Heart right ventricle (tissue), 16 donors: ENCODE measurements at places on chromosomes 6 and 20. TPM values are rescaled to one million over a fixed set of nuclear protein-coding genes. Genes with fewer than 3 reads are reported as not detected.

- no peak for DNase-seq
- H3K36me3 ChIP-seq = no peaks in the 10 kb centered on the region
Observed at GRCh38 chr6:155366325-155366724, 52.0 kb upstream of the TFB1M start.

TCP11 gene
- not detected for total RNA-seq

- DNase-seq = no peak
- H3K4me1 ChIP-seq = peaks cover 8% of the 10 kb centered on the region
- H3K36me3 ChIP-seq = no peaks in the 10 kb centered on the region
- no peak overlapping the region for H3K4me3 ChIP-seq
- H3K27me3 ChIP-seq = no peaks in the 10 kb centered on the region
- no peak overlapping the region for H3K27ac ChIP-seq
Observed at GRCh38 chr6:162053084-162053483, 674.5 kb downstream of the PRKN start.

- H3K27ac ChIP-seq = no peak overlapping the region
- H3K36me3 ChIP-seq = no peaks in the 10 kb centered on the region
- no peak overlapping the region for H3K4me3 ChIP-seq
- H3K4me1 ChIP-seq = peaks cover 38% of the 10 kb centered on the region
- H3K27me3 ChIP-seq = no peaks in the 10 kb centered on the region
Observed at GRCh38 chr20:17892189-17892938, 76.2 kb downstream of the SNX5 start.

- no peak for DNase-seq
- no peak overlapping the region for H3K27ac ChIP-seq
- no peak overlapping the region for H3K4me3 ChIP-seq
- H3K27me3 ChIP-seq = no peaks in the 10 kb centered on the region
- no peaks in the 10 kb centered on the region for H3K36me3 ChIP-seq
- H3K4me1 ChIP-seq = no peaks in the 10 kb centered on the region
Observed at GRCh38 chr6:116451916-116452315, 9.3 kb upstream of the CALHM6 start.

- no peak for DNase-seq
- H3K36me3 ChIP-seq = peaks cover 18% of the 10 kb centered on the region
- peaks cover 38% of the 10 kb centered on the region for H3K4me1 ChIP-seq
- no peak overlapping the region for H3K4me3 ChIP-seq
Observed at GRCh38 chr6:41692730-41693129, 42.7 kb downstream of the TFEB start.

DNA sequence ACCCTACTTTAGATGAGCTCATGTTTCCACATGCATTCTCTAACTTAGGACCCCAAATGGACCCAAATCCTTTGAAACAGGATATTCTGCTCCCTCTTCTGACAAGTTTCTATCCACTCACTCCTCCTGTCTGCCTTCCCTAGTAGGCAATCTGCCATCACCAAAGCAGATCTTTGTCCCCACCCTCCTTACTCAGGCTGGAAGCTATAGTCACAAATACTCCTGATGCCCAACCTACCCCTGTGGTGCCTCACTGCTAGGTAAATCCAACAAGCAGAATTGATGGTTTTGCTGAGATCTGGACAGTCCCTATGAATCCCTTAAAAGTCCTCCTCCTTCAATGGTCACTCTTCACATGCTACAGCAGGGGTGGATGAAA, 21.7 kb downstream of the ELOVL5 start:
- peaks cover 44% of the 10 kb centered on the region for H3K4me1 ChIP-seq
- H3K27ac ChIP-seq = peak overlapping the region; percentile 68
- no peak for DNase-seq
- H3K4me3 ChIP-seq = no peak overlapping the region

CST4 gene
- total RNA-seq = not detected

- H3K36me3 ChIP-seq = no peaks in the 10 kb centered on the region
- no peak for DNase-seq
- H3K27ac ChIP-seq = no peak overlapping the region
- H3K4me3 ChIP-seq = no peak overlapping the region
- H3K27me3 ChIP-seq = peaks cover 46% of the 10 kb centered on the region
Observed at GRCh38 chr20:46342451-46343347, 34.4 kb upstream of the CDH22 start.

SYCP2L gene
- total RNA-seq = 1.00 TPM

FAM184A gene
- total RNA-seq = 0.41 TPM
